ENCODE measurements at places on chromosomes 16 and 17.

DNA sequence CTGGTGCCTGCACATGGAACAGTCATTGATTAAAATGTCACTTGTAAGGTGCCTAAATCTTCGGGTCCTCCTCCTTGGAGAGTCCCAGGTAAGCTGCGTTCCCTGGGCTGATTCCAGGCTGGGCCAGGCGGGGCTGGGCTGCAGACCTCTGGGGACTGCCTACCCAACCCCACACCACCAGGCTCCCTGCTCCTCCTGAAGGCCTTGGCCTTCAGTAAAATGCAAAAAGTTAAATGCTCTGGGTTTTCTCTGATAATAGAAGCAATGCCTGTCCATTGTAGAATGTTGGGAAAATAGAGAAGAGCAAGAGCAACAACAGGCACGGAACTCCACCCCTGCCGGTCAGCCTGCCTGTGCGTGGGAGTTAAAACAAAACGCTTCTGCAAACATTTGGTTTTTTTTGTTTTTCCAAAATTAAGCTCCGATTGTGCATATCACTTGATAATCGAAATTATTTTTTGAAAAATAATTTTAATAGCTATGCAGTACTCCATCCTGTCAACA is 363.9 kb downstream of the SEC14L1 start:
- DNase-seq = no peak

DNA sequence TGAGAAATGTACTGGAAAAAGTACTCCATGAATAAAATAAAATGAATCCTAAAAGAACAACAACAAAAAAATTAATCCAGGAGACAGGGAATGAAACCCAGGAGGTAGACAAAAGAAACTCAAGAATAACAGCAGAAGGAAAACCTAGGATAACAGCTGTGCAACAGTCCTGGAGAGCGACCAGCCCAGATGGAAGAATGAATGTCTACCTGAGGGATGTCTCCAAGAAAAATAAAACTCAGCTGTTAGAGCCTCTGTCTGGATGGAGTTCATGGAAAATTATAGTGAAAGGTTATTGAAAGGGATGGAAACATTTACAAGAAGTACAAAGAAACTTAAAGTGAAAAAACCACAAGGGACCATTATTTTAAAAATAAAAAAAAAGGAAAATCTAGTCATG is 135.8 kb upstream of the CA10 start:
- DNase-seq = no peak

DNA sequence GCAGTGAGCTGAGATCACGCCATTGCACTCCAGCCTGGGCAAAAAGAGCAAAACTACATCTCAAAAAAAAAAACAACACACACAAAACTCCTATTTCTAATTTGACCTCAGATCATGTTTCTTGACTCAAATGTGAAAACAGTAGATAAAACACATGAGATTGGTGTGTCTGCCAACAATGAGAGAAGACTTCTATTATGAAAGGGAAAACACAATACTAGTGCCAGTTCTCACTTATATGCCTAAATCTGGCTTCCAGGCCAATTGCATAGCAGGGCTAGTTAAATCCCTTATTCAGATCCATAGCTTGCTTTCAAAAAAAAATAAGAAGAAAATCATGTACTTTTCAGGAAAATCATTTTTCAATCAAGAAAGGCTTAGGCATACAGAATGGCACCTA is 39.4 kb downstream of the AP1G1 start:
- DNase-seq = no peak

- DNase-seq = no peak
These were observed 34.2 kb downstream of the TBX4 start for GRCh38 chr17:61486135-61487120.

DNA sequence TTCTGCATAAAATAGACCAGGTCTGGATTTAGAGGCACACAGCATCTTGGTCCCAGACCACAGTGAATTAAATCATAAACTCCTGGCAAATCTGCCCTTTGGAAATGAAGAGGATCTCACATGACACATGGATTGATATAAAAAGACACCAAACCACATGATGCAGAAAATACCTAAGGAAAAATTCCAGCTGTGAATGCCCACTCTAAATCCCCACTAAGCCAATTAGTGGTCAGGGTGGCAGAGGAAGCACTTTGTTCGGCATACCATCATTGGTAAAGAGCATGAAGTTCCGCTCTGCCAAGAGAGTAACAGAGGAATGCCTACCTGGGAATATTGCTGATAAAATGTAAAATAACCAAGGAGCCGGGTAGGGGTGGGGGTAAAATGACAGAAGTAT is 32.4 kb upstream of the NOL11 start:
- no peak for DNase-seq

- peak; percentile 42 for DNase-seq
These were observed 30.1 kb downstream of the HOXB1 start for GRCh38 chr17:48500435-48501426.

DNA sequence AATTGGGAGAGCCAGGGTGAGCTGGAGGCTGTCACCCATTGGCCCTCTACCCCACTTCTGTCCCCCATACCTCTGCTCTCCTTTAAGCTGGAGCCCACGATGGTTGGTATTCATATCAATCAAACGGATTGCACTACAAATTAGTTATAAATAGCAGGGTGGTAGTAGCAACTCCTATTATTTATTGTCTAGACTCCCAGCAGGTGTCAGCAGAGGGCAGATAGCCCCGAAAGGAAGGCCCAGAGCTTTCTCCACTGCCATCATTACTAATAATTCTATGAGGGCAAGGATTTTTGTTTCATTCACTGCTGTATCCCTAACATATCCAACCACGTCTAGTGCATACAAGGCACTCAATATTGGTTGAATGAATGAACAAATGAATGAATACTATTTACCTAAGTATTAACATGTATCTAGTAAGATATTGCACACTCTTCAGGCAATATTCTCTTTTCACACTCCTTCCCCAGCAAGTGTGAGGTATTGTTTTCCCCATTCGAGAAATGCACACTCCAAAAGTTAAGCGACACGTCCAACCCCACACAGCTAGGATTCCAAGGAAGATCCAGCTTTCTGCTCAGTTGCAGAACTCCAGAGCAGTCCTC is 6.3 kb downstream of the C17orf50 start:
- DNase-seq = peak; percentile 32

GRCh38 chr16:2925951-2926649 is 14.4 kb downstream of the FLYWCH1 start:
- no peak for DNase-seq

GRCh38 chr17:2905269-2905668 is 109.0 kb downstream of the RAP1GAP2 start:
- no peak for DNase-seq

DNA sequence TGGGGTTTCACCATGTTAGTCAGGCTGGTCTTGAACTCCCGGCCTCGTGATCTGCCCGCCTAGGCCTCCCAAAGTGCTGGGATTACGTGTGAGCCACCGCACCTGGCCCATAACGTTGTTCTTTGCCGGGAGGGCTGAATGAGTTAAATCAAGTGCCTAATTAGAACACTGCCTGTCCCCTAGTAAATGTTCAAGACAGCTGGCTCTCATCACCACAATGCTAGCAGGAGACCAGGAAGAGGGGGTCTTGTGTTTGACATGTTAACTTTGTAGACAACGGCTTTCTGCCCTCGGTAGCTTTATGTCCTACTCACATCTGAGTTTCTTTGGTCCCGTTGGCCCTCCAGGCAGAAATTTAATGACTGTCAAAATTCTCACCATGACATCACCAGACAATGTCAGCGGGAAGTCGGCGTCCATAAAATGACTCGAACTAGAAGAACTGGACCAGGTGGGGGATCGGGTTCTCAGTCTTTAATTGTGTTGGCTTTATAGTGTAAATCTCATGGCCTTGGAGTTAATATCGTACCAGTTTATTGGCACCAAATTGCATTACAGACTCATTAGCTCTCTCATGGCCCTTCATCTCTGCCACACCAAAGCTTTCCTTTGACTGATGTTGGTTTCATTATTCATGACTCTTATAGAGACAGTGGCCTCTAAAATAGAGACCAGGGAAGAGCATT is 11.4 kb upstream of the ITPRIPL2 start:
- DNase-seq = no peak

GRCh38 chr17:10144982-10145381 is 53.4 kb downstream of the GAS7 start:
- DNase-seq = no peak

DNA sequence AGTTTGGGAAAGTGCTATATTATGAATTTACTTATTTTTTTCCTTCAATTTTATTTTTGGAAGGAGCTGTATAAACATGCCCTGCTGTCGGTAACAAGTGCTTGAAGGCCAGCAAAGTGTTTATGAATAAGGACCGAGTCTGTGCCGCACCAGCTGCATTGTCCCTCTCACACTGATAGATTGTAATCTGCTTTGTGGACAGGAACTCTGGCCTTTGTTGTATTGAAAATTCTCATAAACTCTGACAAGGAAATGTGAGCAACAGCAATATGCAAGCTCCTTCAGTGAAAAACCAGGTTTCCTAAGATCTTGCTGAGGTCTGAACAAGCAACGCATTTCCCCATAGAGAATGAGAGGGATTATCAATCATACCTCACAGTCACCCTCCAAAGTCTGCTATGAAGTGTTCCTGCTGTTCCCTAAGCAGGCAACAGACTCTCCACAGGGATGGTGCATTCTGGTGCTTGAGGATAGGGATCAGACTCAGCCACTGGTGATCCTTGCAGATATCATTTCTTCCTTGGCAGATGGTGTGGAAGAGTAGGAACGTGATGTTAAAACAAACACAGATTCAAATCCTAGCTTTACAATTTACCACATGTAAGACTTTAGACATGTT is 109.6 kb downstream of the KCNJ2 start:
- no peak for DNase-seq

DNA sequence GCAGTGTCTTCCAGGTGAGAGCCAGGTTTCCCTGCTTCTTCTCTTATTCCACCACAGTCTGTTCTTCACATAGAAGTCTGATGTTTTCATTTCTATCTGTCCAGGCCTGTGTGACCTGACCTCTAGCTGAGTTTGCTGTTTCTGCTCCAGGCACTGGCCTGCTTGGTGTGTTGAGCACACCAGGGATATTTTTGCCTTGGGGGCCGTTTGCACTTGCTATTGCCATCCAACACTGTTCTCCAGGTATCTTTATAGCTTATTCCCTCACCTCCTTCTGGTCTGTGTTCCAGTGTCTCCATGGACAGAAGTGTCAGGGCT is 41.4 kb downstream of the MRTFB start:
- DNase-seq = no peak

GRCh38 chr16:2819179-2819938 is 2.3 kb downstream of the PRSS21 start:
- DNase-seq = no peak

DNA sequence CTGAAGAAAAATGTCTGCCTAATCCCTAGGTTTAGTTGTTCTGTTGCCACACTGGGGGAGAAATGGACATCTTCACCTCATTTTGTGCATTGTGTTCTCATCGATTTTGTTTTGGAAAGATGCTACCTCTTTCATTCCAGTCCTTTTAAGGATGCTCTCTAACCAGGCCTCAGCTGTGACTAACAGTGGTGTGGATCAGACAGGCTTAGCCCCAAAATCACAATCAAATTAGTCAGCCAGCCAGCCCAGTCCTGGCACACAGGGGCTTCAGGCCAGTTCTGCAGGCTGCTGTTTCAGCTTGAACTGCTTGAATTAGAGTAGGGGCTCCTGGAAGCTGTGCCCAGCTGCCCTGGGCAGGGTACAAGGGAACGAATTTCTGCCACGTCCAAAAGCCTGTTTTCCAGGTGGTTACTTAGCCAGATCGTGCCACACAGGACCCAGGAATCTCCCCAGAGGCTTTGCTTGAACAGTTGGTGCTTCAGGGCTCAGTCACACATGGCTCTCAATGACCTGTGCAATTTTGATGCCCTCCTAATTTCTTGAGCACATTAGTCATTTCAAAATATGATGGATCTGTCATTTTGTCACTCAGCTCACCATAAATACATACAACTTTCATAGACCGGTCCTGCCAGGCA is 60.7 kb downstream of the CLEC16A start:
- DNase-seq = no peak

DNA sequence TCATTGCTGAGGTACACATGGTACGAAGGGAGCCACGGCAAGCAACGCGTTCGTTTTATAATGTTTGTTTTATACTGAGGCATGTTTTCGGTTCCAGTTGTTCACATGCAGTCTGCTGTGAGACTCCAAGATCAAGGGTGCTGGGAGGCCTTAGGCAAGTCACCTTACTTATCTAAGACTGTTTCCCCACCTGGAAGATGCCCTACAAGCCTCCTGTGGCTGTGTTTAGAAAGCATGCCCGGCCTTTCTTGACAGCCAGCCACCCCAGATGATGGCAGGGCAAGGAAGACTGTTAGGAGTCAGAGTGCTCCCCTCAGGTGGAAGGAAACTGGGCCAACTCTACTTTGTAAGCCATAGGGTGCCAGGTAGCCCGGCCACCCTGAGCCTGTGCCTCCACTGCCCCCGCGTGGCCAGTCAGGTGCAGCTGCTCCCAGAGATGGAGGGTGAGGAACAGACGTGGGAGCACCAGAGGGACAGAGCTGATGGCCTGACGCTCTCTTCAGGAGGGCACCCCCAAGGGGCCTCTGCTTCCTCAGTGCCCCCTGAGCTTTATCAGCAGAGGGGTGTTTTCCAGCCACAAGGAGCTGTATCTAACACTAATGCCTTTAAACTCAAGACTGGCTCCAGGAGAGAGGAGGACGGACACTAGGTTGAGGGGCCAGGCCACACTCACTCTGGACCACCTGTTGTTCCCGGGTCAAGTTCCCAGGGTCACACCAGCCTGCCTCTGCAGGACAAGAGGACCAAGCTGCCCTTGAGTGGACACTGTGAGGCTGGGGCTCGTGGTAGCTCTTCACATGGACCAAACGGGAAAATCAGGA is 5.4 kb downstream of the NAT9 start:
- peak; percentile 74 for DNase-seq

GRCh38 chr17:81460856-81461460 is 51.6 kb downstream of the ACTG1 start:
- no peak for DNase-seq

GRCh38 chr17:40457964-40458791 is 14.9 kb downstream of the IGFBP4 start:
- DNase-seq = no peak

DNA sequence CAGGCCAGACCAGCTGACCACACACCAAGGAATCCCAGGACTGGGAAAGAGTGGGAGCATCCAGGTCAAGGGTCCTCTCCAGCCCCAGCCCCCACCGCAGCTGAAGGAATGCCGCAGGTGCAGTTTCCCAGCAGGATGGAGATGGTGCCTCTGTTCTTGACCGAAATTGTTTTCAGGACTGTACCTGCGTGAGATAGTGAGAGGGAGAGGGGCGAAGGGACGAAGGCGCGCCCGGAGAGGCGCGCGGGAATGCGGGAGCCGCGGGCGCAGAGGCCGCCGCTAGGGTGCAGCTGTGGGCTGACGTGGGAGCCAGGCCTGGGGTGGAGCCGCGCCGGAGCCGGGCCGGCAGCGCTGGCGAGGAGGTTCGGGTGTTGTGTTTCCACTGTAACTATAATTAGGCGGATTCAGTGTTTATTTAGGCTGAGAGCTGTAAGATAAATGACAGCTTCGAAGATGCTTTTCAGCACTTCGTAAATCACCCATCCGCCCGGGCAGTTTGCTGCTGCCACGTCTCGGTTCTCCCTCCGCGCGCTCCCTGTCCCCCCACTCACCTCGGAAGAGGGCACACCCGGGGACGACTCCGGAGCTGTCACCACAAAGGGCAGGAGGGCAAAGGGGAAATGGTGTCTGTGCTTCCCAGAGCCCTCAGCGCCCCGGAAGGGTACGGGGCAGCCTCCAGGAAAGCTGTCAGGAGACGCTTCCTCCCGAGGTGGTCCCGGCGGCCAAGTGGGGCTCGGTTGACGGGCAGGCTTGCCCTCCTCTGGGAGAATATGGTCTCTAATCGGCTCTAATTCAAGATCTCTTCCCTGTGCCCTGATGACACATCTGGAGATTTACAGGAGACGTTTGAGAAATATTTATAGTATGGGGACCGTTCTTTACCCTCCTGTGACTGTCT is 38.2 kb downstream of the HOXB1 start:
- peak; percentile 72 for DNase-seq

- no peak for DNase-seq
These were observed 98.4 kb upstream of the GSE1 start for GRCh38 chr16:85514598-85515318.
